ENCODE measurements at places on chromosomes 4 and X. TPM values are rescaled to one million over a fixed set of nuclear protein-coding genes. Genes with fewer than 3 reads are reported as not detected.

Gene TCP11X2
- not detected for total RNA-seq

Gene MID1
- 10.2 TPM for total RNA-seq

Gene MFAP3L
- 19.6 TPM for total RNA-seq

Gene CFAP47
- 1.6 TPM for total RNA-seq

Gene MXRA5
- total RNA-seq: 6.0 TPM

Gene IDS
- 56.8 TPM for total RNA-seq

Gene TCEAL6
- not detected for total RNA-seq

Gene GSX2
- total RNA-seq: not detected

Gene RBM47
- total RNA-seq: 82.5 TPM

Gene GPRIN3
- 3.5 TPM for total RNA-seq

Gene SH3TC1
- 27.2 TPM for total RNA-seq

Gene TFDP3
- not detected for total RNA-seq

Gene SLC6A8
- 9.2 TPM for total RNA-seq

GRCh38 chrX:139538907-139539790, 8.6 kb downstream of the F9 start:
- DNase-seq: peak; percentile 2

- DNase-seq: no peak
These were observed 17.2 kb downstream of the NKX6-1 start for GRCh38 chr4:84481860-84482245.

GRCh38 chrX:49754233-49754857, 58.6 kb upstream of the PAGE1 start:
- DNase-seq: peak; percentile 13

GRCh38 chrX:75156531-75156945, 455 bp upstream of the ABCB7 start:
- DNase-seq: peak; percentile 62

- peak; percentile 94 for DNase-seq
These were observed 155.8 kb upstream of the IGFBP7 start for GRCh38 chr4:57265831-57266582.

DNA sequence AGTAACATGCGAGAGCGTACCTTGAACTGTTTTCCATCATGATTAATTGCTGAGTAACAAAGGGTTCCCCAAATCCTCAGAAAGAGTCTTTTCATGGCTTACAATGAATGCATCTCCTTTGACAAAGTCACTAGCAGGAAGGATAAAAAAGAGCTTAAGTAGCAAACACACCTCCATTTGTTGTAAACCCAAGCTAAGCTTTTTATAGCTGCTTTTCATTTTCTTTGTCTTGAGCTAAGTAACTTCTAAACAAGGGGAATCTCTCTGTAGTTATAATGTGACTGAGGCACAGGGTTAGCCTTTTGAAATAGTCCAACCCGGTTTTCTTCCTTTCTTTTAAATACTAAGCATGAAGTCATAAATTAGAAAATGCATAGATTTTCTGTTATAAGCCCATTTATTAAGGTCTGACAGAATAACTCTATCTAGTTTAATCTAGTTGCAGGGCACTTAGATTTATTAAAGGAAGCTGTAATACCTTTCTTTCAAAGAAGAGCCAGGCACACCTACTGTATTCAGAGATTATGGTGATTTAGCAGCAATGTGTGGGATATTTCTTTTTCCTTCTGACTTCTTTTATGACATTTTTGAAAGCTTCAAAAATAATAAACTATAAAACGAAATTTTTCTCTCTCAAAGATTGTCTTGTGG, 226.9 kb upstream of the SMIM31 start:
- no peak for DNase-seq

- DNase-seq: peak; percentile 76
These were observed 1.2 kb upstream of the ZNF827 start for GRCh38 chr4:145939856-145940255.

DNA sequence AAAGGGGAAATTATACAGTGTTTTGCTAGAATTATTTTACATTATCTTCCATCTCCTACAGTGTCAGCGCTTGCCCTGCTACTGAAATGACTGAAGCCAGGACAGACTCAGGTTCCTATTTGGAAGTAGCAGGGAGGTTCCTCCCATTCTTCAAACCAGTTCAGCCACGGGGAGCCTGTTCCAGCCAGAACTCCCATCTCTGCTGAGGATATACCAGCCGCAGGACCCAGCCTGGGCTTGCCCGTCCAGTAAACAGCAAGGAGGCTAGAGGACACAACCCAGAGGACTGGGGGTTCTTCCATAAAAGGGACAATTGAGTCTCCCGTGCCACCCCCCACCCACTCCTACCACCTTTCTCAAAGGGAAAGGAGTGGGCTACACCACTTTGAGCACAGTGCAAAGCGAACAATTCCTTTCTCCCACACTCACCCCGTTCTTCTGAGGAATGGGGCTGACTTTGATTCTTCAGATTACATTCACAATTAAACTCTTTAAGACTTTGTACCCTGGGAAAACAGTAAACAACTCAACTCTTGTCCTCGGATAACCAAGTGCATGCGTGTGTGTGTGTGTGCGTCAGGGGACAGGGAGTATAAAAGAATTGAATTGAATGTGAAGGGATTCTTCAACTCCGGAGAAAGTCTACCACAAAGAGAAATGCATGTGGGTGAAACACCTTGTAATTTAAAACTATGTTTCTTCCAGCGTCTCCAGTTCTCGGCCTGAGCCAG, 31.0 kb upstream of the PPARGC1A start:
- peak; percentile 43 for DNase-seq

DNA sequence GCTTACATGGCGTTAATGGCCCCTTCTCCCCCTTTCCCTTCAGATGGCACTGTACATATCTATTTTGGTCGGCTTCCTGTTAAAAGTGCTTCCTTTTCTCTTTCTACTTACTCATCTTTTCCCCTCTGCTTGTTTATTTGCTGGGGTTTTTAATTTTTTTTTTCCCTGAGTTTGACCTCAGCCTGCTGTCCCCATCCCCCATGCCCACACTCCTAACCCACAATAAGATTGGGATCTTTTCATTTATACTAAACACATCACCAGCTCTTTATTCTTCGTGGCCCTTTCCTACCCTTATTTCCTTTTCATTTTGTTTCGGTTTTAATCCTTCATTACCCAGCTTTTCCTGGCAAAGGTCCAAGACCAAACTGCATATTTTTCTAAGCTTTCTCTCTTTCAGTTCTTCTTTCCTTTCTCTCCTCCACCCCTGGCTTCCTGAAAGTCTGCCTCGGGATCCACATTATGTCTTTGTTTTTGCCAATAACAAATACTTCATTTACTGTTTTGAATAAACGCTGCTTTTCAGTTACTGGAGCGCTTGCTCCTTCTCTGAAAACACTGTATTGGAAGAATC, 152.0 kb upstream of the USP9X start:
- DNase-seq: peak; percentile 11

DNA sequence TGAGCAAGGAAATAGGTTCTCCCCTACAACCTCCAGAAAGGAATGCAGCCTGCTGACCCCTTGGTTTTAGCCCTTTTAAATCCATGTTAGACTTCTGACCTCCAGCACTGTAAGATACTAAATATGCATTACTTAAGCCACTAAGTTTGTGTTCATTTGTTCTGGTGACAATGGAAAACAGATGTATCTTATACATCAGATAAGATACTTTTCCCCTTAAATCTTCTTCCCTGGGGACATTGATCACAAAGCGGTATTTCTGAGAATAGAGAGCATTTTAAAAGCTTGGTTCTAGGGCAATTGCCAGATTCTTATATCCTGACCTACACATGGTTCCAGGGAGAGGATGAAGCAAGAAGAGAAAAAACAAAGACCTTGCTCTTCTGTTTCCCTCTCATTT, 6.5 kb upstream of the TMEM184C start:
- no peak for DNase-seq

GRCh38 chr4:40414673-40415072, 79.5 kb downstream of the CHRNA9 start:
- peak; percentile 64 for DNase-seq

DNA sequence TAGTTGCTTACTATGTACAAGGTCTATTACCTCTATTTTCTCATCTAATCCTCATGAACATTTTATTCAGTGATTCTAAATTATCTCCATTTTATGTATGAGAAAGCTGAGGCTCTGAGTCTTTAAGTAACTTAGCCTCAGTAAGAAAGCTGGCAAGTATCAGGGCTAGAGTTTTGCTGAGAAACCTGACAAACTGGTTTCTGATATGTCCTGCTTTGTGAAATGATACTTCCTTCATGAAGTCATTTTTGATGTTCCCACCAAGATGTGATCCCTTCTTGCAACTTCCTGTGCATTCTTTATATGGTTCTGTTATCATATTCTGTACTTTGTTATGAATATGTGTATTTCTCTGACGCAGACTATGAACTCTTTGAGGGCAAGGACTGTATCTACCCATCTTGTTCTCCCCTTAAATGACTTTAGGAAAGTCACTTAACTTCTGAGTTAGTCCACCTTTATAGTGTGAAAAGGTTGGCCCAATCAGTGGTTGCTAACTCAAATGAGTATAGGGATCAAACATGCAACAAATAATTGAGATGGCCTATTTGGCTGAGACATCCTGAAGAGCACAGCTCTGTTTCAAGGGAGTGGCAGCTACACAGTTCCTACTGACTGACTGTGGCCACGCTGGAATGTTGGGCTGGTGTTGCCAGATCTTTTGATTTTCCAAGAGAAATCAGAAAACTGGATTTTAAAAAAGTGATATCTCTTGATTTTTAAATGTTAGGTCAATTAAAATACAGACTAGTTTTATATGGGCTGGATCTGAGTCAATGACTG, 127.9 kb upstream of the AMOT start:
- peak; percentile 19 for DNase-seq

DNA sequence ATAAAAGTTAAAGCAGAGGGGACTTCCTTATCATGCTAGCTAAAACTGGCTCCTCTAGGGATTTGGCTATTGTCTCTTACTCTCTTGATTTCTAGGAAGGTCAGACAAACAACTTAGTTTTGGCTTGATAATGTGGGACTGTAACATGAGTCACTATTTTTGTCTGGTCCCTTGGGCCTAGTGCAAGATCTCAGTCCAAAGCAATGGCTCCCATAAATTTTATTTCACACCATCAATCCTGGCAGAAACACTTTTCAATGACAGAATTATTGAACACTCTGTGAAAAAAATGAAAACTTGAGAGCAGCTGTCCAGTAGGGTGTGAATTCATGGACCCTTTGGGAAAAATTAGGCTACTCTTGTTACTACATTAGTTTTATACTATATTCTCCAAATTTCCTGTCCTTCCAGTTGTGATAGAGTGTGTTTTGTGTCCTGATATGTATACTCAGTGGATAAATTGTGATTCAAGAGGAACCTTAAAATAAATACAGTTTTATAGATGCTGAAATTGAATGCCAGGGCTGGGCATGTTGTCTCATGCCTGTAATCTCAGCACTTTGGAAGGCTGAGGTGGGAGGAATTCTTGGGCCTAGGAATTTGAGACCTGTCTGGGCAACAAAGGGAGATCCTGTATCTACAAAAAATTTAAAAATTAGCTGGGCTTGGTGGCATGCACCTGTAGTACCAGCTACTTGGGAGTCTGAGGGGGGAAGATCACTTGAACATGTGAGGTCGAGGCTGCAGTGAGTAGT, 10.8 kb upstream of the SNCA start:
- DNase-seq: no peak

DNA sequence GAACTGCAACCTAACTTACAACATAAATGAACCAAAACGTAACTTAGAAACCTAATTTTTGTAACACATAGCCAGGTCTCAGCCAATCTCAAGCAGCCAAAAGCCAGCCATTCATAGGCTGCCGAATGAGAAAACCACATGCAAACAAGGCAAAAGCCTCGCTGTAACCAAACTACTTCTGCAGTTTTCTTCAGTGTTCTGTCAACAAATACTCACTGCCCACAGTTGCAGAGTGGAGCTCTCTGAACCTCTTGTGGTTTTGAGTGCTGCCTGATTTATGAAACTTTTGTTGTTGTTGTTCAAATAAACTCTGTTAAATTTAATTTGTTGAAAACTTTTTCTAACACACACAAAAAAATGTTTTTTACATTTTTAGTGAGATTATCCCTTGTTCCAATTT, 251.2 kb downstream of the PAPSS1 start:
- DNase-seq: no peak

DNA sequence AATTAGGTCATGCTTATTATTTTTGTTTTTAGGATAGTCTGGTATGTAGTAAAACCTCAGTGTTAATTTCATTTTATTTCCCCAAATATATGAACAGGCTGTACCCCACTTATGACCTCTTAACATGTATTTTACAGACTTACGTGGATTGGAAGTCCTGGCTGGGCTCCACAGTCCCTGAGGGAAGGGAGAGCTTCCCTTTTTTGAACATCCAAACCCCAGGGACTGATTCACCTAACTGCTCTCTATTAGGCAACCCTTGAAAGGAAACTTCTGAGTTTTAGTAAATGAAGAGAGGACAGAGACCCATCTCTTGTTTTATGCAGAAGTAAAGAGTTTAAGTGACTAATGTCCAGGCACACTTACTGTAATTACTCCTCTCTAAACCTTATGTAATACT, 233.1 kb upstream of the SPRY1 start:
- DNase-seq: no peak

GRCh38 chrX:148070504-148070877, 89.4 kb downstream of the FMR1NB start:
- DNase-seq: no peak

DNA sequence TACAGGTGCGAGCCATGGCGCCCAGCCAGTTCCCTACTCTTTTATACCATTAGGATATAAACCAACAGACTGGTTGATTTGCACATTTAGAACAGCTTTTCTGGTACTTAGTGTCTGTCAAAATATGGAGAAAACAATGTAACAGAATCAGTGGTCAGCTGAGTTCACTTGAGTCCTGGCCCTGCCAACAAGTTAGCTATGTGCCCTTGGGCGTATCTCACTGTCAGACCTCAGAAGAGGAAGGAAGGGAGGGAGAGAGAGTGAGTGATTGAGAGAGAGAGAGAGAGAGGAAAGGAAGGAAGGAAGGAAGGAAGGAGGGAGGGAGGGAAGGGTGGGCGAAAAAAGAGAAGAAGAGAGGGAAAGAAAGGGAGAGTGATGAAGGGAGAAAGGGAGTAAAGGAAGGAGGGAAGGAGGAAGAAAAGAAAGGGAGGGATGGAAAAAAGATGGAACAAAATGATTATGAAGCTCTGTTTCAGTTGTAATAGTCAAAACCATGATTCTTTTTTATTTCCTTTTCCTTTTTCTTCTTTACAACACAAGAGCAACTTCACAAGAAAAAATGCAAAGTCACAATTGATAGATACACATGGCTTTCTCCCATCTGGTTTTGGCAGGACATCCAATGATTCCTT, 55.7 kb upstream of the PDGFRA start:
- DNase-seq: no peak

DNA sequence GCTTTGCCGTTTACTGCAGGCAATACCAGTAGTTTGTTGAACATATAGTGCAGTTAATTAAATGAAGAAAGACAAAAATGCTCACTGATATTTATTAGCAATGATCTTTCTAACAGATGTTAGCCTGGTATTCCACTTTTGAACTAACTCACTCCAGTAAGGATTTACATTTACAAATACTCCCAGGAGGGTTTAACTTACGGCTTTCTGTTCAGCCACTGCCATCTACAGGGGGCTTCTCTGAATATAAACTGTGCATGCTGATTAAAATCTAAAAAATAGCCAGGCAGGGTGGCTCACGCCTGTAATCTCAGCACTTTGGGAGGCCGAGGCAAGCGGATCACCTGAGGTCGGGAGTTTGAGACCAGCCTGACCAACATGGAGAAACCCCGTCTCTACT, 2.2 kb upstream of the SRD5A3 start:
- no peak for DNase-seq

GRCh38 chr4:147547314-147548056, 66.6 kb downstream of the EDNRA start:
- DNase-seq: peak; percentile 76

Data from renal cortical epithelial cell (primary cell).